ENCODE measurements at places on chromosomes 7 and 10.

DNA sequence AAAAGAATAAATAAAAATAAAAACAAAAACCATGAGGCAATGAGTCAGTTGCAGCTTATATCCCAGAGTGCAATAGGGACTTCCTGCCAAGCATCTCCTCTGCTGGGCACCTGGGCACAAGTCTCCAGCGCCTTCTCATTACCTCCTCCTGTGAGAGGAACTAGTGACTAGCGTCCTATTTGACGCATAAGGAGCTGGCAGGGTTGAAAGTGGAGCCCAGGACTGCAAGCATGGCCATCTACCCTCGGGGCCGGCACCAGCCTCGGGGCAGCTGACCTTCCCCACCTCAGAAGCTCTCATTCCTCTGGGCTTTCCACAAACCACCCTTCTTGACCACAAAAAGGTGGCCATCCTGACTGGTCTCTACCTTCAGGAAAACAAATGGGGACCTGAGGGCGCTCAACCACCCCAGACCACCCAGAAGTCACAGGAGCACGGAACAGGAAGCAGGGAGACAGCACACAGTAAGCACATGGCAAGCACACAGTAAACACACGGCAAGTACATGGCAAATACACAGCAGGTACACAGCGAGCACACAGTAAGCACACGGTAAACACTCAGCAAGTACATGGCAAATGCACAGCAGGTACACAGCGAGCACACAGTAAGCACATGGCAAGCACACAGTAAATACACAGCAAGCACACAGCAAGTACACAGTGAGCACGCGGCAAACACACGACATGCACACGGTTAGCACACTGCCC lies 19.1 kb downstream of the CTBP2 start:
- DNase-seq: no peak

DNA sequence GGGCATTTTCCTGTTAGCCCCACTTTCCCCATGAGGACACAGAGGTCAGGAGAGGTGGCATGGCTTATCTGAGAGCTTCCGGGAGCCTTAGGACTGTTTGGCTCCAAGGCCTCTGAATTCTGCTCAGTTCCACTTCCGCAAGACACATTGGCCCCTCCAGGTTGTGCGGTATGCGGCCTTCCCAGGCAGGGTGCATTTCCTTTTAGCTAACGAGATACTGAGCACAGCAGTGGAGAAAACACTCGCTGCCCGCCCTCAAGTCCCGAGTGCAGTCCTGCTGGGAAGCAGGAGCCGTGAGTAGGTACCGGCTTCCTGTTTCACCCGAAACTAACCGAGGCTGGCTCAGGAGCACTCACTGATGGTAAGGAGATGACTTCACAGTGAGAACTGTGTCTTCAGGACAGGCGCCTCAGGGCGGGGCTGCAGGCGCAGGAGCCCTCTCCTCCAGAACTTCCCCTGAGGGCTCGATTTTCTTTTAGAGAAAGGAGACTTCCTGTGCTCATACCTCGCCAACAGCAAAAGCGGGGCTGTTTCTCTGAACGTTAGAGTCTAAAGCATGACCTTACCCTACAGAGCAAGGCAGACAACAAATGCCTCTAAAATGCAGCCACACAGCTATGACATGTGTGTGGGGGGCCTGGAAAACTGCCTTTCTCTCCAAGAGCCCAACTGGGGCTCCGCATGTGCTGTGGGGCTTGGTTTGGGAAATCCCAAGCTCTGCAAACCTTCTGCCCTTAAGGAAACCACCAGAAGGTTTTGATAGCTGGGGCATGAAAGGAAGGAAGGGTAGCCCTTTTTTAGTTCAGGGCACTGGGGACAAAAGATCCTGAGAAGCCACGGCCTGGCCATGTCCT lies 25.9 kb downstream of the RGS10 start:
- DNase-seq: no peak

- DNase-seq: no peak
Measured at GRCh38 chr7:137850571-137850970, 3.8 kb upstream of the DGKI start.

DNA sequence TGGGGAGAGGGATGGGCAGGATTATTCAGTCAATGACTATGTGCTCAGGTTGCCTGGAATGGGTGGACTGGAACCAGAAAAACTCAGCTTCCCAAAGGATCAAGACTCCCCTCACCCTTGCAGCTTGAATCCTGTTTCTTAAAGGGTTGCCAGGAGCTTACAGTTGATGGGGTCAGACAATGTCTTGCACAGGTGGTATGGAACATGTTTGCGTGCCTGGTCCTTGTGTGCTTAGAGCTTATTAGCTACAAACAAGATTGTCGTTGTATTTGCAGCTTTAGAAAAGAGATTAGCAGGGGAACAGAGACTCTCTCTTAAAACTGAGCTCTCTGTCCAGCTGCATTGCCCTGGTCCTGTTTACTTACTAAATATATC lies 56.9 kb downstream of the PRR15 start:
- no peak for DNase-seq

GRCh38 chr10:22643116-22643515 lies 71.3 kb downstream of the PIP4K2A start:
- no peak for DNase-seq

- no peak for DNase-seq
Measured at GRCh38 chr10:50592961-50593418, 30.8 kb downstream of the SGMS1 start.

DNA sequence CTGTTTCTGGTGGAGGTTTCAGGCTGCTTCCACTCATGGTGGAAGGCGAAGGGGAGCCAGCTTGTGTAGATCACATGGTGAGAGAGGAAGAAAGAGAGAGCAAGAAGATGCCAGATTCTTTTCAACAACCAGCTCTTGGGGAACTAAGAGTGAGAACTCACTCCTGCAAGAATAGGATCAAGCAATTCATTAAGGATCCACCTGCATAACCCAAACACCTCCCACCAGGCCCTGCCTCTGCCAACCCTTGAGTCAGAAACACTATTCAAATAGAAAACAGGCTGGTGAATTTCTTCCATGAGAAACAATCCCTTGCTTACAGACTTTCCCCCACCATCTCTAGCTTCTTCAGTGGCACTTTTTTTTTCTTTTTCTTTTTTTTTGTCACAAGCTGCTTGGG lies 317.2 kb downstream of the GPR158 start:
- no peak for DNase-seq

DNA sequence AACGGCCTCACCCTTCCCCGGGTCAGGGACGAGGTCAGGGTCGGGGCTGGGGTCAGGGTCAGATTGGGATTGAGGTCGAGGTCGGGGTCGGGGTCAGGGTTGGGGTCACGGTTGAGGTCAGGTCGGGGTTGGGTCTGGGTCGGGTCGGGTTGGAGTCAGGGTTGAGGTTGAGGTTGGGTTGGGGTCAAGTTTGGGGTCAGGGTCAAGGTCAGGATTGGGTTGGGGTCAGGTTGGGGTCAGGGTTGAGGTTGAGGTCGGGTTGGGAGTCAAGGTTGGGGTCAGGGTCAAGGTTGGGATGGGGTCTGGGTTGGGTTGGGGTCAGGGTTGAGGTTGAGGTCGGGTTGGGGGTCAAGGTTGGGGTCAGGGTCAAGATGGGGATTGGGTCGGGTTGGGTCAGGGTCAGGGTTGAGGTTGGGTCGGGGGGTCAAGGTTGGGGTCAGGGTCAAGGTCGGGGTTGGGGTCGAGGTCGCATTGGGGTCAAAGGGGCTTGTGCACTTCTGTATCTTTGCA lies 131.4 kb downstream of the VIPR2 start:
- DNase-seq: no peak

- DNase-seq: no peak
Measured at GRCh38 chr7:157769526-157770215, 432.9 kb downstream of the DNAJB6 start.

DNA sequence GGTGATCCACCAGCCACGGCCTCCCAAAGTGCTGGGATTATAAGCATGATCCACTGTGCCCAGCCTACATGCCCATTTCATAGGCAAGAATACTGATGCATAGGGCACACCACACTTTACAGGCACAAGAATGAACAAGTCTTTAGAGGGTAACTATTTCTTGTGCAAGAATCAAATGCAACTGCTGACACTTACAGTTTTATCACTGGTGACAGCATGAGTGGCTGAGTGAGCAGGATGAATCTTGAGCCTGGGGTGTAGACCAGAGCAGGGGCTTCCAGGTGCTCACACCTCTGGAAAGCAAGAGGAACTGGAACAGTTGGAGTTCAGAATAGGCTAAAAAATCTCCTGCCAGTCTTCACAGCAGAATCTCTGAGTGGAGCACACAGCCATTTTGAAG lies 287.5 kb downstream of the KCNMA1 start:
- no peak for DNase-seq

DNA sequence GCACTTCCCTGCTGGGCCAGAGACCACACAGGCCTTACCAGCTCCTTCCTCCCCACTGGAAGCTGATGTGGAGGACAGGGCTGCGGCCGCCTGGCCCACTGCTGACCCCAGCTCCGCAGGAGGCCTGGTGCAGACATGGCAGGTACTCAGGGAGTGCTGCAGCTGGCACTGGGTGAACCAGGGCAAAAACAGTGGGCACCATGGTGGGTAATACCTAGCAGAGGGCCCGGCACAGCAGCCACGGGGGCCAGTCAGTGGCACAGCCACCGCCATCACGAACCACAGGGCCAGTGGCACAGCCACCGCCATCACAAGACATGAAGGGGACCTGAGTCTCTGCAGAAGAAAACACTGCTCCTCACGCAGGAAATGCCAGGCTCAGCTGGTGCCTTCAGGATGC lies 152.6 kb upstream of the PPP2R2D start:
- DNase-seq: no peak

GRCh38 chr10:57162231-57162630 lies 801.2 kb upstream of the ZWINT start:
- DNase-seq: no peak

GRCh38 chr10:110818311-110819256 lies 53.1 kb upstream of the PDCD4 start:
- no peak for DNase-seq

GRCh38 chr7:151832656-151833055 lies 44.3 kb downstream of the PRKAG2 start:
- DNase-seq: no peak

GRCh38 chr10:129932751-129933433 lies 31.2 kb downstream of the EBF3 start:
- no peak for DNase-seq

GRCh38 chr7:155769701-155770100 lies 42.6 kb downstream of the SHH start:
- DNase-seq: no peak

GRCh38 chr7:77985974-77986339 lies 187.4 kb downstream of the PHTF2 start:
- no peak for DNase-seq

DNA sequence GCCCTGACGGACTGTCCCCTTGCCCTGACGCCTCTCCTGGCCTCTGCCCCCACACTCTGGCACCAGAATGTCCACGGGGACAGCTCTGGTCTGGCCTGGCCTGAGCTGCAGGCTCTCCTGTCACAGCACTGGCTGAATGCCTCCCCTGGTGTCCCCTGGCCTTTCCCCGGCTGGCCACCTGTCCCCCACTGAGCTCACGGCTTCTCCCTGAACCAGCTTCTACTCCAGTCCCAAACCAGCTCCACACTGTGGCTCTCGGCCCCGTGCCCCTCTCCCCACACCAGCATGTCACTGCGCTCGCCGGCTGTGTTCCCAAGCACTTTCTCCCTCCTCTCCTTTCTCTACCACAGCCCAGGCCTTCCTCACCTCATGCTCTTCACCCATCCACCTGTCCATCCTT lies 386.4 kb downstream of the DNAJB6 start:
- no peak for DNase-seq

DNA sequence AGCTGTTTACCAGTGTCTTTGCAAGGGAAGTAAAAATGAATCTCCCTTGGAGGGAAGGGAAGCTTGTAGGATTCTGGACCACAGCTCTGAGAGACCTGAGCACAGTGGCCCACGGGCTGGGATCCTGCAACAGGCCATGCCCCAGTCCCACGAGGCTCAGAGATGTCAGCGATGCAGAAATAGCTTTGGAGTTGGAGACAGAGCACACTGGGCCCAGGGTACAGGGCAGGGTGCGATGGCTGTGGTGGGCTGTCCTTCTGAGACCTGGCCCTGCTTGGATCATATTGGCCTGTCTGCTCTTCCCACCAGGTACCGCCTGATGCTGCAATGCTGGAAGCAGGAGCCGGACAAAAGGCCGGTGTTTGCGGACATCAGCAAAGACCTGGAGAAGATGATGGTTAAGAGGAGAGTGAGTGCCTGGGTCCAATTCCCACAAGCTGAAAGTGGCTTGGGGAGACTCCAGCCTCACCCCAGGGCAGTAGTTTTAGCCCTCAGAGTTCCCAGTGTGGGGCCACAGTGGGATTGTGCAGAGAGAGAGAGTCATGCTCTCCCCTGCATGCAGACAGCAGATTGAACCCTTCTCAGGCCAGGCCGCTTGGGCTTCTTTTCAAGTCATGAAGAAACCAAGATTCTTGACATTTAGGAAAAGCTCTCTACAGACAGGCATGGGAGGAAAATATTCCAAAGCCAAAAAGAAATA lies 13.5 kb upstream of the CSGALNACT2 start:
- no peak for DNase-seq

GRCh38 chr7:98240961-98241673 lies 10.9 kb downstream of the TECPR1 start:
- no peak for DNase-seq

DNA sequence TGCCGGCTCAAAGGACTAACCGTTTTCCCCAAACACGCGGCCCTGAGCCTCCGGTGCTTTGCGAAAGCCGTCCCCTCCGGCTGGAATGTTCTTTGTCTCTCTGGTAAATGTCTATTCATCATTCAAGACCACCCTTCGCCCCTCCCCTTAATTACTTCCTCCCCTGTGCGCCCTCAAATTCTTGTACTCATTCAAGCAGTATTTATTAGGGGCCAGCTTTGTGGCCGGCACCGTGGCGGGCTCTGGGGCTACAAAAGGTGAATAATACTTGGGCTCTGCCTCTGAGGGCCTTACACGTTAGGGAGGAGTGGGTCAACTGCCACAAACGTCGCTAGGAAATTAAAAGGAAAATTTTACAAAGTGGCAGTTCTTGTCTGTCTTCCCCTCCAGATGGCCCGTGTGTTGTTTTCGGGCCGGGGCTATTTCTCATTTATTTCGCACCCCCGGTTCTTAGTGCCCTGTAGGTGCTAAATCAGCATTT lies 1.5 kb upstream of the MEST start:
- DNase-seq: peak; percentile 49

- DNase-seq: no peak
Measured at GRCh38 chr7:69681181-69681580, 82.9 kb downstream of the AUTS2 start.

DNA sequence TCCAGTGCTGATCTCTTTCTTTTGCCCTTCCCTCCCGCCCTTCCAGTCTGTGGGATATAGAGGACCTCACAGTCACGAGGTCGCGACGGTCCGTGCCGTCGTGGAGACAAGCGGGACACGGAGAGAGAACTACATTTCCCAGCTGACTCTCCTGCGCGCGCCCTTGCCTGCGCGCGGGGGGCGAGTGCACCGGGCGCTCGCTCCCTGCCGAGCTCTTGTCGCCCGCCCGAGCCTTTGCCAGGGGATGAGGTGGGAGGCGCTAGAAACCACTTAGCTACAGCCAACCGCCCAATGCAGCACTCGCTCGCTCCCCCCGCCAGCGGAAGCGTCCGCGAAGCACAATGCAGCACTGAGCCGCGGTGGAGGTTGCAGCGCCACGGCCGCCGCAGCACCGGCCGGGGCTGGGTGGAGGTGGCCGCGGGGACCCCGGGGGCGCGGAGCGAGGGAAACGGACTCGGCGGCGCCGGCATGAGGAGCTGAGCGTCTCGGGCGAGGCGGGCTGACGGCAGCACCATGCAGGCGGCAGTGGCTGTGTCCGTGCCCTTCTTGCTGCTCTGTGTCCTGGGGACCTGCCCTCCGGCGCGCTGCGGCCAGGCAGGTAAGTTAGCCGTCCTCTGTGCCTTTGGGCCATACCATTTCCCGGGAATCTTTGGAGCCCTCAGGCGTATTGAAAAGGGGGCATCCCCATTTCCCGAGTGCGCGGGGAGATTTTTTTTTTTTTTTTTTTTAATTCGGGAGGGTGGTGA lies at the start of gene ADAM22:
ADAM22 (plus strand) TSS at position 299 of the 746 bp plus-strand sequence; CDS start at position 514, 215 bp downstream.
- DNase-seq: peak; percentile 94

Data from NCI-H2227 treated with DMSO at 0.1 percent for 48 hours (cell line).